ENCODE measurements at places on chromosomes 1 and 21.

- no peak for DNase-seq
These were observed 29.1 kb upstream of the IVNS1ABP start for GRCh38 chr1:185345913-185346720.

DNA sequence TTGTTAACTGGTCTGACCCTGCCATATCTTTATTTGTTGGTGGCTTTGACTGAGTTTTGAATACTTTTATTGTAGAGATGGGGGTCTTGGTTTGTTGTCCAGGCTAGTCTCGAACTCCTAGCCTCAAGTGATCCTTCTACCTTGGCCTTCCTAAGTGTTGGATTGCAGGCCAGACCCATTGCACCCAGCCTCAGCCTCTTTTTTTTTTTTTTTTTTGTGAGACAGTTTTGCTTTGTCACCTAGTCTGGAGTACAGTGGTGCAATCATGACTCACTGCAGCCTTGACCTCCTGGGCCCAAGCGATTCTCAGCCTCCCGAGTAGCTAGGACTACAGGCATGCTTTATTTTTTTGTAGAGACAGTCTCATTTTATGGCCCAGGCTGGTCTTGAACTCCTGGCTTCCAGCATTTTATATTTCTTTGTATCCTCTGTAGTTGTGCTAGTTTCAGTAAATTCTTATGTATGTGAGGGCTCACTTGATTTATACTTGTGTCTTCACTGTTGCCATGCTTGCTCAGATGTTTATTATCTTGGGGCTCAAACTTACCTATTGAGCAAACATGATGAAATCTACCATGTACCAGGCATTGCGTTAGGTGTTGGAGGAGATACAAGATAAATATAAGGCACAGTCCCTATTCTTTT lies 24.1 kb downstream of the THRAP3 start:
- DNase-seq, result no peak

- no peak for DNase-seq
These were observed 9.2 kb downstream of the PHLDA3 start for GRCh38 chr1:201459775-201460174.

- no peak for DNase-seq
These were observed 122.2 kb downstream of the ZBTB18 start for GRCh38 chr1:244173240-244173639.

- no peak for DNase-seq
These were observed 38.2 kb upstream of the NID1 start for GRCh38 chr1:236103059-236103458.

DNA sequence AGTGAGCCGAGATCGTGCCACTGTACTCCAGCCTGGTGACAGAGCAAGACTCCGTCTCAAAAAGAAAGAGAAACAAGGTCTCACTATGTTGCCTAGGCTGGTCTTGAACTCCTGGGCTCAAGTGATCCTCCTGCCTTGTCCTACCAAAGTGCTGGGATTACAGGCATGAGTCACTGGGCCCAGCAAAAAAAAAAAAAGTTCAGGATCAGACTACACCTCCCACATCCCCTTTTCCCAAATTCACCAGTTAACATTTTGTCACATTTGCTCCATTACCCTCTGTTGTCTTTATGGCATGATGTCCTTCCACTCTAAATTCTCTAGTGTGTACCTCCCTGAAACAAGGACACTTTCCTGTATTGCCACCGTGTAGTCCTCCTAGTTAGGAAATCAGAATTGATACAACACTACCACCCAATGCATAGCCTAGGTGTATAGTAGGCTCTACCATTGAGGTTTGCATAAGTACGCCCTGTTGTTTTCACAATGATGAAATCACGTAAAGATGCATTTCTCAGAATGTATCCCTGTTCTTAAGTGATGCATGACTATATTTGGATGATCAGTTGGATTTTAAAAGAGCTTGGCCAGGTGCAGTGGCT lies 10.7 kb downstream of the SPEN start:
- DNase-seq, result no peak

GRCh38 chr1:21045351-21045750 lies 131.3 kb downstream of the EIF4G3 start:
- DNase-seq, result no peak

GRCh38 chr1:81954534-81955020 lies 153.8 kb downstream of the ADGRL2 start:
- DNase-seq, result no peak

- DNase-seq, result no peak
These were observed 20.5 kb upstream of the ALG14 start for GRCh38 chr1:95093296-95093695.

DNA sequence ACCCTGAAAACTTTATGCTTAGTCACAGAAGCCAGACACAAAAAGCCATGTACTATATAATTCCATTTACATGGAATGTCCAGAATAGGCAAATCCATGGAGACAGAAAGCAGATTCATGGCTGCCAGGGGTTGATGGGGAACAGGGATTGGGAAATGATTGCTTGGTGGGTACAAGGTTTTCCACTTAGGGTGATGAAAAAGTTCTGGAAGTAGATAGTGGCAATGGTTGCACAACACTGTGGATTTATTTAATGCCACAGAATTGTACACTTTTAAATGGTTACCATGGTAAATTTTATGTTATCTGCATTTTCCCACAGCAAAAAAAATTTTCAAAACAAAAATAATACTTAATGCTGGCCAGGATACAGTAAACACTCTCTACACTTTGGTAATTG lies 40.6 kb downstream of the ENAH start:
- no peak for DNase-seq

- DNase-seq, result no peak
These were observed 40.8 kb downstream of the DSTYK start for GRCh38 chr1:205170532-205171269.

DNA sequence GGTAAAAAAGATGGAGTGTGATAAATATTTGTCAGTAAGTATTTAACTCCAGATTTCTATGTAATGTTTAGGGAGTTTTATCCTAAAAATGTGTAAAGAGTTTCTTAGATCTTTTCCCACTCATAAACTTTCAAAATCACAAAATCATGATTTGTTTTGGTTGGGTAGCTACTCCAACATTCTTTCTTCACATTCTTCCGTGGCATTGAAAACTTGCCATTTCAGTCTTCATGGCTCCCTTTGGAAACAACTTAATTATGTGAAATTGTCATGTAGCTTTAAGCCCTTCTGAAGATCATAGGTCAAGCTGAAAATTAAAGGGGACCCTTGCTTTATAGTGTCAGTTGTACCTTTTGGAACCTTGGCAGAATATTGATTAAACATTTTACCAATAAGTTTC lies 73.2 kb downstream of the ADGRL2 start:
- no peak for DNase-seq

DNA sequence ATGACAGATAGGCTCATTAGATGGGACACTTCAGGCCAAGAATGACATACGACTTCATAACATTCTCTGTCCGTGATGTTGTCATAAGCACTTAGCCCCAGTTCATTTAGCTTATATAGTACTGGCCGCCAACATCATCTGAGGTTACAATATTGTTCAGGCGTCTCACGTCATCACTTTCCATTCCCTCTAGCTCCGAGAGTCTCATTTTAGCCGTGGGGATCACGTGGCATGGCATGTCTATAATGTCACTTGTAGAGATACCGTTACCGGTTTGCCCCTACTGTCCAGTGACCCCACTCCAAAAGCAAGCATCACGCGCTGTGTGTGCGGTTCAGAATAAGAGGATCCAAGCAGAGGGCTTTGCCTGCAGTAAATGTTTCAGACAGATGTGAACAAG lies 34.6 kb upstream of the HEATR1 start:
- no peak for DNase-seq

DNA sequence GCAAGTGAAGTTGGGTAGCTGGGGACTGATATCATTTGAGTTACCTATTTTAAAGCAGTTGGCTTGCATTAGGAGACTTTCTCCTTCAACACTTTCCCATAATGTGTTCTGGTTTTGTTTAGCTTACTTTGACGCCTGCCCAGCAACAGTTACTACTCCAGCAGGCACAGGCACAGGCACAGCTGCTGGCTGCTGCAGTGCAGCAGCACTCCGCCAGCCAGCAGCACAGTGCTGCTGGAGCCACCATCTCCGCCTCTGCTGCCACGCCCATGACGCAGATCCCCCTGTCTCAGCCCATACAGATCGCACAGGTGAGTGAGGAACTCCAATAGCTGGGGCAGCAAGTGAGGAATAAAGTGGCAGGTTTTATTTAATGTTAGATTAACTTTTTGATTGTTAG lies 144.3 kb downstream of the CD247 start:
- DNase-seq, result no peak

- DNase-seq, result no peak
These were observed 22.1 kb upstream of the ZBTB21 start for GRCh38 chr21:42032266-42032665.

DNA sequence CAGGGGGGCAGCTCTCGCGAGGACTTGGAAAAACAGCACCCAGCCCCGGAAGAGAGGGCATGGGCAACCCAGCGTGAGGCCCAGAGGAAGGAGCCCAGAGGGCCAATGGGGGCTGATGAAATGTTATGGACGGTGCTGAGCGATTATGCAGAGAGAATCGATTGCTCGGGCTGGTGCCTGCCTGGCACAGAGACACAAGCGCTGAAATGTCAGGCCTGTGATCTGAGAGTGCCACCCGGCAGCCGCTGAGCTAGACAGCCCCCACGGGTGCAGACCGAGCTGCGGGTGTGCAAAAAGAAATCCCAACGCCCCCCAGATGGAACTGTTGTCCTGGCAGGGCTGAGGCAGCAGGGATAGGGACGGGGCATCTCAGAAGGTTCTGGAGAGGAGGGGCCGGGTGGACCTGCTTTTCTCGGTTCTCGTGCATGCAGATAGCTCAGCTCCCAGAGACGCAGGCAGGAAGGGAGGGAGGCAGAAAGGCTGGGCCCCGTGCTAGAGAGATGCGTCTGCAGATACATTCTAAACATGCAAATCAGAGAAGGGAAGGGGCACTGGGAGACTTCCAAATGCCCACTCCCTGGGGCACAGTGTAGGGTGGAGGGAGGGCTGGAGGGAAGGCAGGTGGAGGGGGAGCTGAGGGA lies 41.5 kb downstream of the TAS1R2 start:
- no peak for DNase-seq

DNA sequence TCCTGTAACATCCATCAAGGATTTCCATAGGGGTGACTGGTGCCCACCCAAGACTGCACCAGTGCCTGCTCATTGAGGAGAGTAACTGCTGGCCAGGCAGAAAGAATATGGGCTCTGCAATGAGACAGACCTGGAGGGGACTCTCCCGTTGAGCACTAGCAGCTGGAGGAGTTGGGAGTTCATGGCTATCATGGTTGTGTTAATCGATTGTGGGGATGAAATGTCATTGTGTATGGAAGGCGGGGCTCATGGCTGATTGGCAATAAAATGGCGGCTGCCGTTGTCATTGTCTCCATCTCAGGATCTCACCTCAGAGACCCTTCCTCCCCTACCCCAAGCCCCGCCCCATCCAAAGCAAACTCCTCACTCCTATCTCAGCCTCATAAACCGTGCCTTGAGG lies 3.9 kb downstream of the TMEM125 start:
- no peak for DNase-seq

GRCh38 chr1:111489604-111490003 lies 13.8 kb downstream of the ADORA3 start:
- DNase-seq, result no peak

GRCh38 chr1:21552715-21553114 lies 43.5 kb downstream of the ALPL start:
- no peak for DNase-seq

- no peak for DNase-seq
These were observed 298.4 kb downstream of the ADGRL2 start for GRCh38 chr1:82099170-82099569.

DNA sequence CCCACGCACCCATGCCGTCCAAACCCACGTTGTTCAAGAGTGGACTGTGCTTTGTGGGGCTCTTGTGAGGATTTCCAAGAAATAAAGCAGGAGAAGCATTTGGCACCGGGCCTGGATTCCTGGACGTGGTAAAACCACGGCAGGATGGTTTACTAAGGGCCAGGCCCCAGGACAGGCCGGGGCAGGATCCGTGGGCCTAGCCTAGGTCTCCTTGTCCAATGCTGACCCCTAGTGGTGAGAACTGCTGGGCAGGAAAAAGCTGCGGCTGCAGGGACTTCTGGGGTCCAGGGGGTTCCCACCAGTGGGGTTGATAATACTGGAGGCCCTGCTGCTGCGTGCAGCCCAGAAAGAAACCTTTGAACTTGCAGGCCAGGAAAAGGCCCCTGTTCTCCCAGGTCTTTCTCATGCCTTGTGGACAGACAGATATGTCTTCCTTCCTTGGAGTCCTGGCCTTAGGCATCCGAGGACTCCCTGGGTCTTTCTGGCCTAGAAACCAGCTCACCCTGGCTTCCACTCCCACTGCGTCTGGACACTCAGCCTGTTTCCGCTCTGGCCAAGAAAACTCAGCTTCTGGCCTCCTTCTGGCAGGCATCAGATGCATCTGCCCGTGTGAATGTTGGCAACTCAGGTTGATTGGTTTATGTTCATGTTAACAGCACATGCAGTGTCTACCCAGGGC lies 106.9 kb upstream of the TMEM51 start:
- DNase-seq, result no peak

GRCh38 chr21:42515708-42516502 lies 2.3 kb downstream of the SLC37A1 start:
- no peak for DNase-seq

DNA sequence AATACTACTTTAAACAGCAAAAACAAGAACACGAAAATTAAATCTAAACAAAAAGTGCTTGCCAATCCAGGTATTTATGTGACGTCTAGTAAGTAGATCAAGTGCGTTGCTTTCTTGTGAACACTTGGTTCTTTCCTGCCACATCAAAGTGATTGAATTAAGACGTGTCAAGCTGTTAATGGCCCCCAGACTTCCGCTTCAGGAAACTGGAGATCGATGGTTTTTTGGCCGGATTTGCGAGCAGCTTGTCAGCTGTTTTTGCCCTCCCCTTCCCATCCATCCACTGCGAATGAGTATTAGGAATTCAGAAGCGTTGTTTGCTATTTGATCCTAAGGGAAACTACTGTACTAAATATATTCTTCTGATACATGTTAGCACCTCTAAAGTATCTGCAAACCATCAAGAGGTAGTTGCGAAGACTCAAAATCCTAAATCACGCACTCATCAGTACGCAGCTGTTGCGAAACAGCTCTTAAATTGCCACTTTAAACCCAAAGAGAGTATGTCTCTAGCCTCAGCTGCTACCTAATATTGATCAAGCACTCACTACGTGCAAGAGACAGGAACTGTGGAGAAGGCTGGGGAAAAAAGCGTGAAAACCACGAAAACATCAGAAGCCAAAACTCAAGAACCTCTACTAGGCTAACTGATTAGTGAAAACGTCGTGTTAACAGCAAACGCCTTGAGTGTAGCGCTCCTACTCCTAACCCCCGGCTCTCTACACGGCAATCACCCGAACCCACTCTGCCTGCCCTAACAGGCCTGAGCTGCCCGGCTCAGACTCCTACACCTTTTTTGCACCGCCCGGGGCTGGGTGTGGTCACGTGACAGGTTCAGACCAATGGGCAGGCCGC lies 473 bp upstream of the BRDT start:
- DNase-seq, result no peak

Data from stimulated activated CD8-positive, alpha-beta memory T cell treated with anti-CD3 and anti-CD28 coated beads, Interleukin-7, amount 100 ng/mL, for 1 hour (primary cell).